ENCODE measurements at places on chromosomes 3 and 15.

DNA sequence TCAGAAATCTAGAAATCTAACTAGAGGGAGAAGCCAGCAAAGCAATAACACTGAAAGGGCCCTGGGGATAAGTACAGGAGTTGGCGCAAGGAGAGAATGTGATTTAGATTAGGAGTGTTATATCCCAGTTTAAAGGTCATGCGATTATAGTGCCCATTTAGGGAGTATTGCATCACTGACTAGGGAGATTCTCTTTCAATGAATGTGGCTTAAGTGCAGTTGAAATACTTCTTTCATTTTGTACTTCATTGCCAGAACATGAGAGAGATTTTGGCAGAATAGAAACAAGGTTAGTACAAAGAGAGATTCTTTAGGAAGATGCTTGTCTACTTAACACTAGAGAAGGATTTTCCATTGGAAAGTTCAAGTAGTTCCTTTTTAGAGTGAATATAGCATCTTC, 13.9 kb downstream of the ROBO2 start:
- DNase-seq: no peak

- DNase-seq: no peak
These were observed 296.1 kb downstream of the RPLP1 start for GRCh38 chr15:69748576-69749185.

GRCh38 chr3:161212906-161213305, 8.2 kb upstream of the NMD3 start:
- no peak for DNase-seq

GRCh38 chr3:193301433-193301832, 60.4 kb downstream of the PLAAT1 start:
- DNase-seq: no peak

DNA sequence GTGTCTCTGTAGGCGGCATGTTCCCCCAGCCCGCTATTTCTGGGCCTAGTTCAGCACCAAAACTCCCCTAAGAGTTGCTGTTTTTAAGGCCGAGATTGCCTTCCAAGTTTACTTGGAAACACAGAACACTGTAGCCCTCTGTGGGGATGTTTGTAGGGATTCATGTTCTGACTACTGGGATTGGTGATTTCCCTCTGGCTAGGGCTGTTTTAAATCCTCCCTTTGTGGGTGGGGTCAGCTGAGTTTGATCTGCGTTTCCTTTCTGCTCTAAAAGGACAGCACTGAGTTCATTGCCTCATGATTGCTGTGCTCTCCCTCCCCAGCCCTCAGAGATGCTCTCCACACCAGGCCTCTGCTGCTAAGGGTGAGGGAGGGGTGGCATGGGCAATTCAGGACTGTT, 640.6 kb upstream of the DPPA4 start:
- DNase-seq: no peak

GRCh38 chr3:45817831-45818522, 21.6 kb upstream of the SLC6A20 start:
- DNase-seq: no peak

GRCh38 chr15:44426975-44427755, at the start of gene CTDSPL2:
Gene CTDSPL2 (plus strand): TSS chr15:44427629. CDS start chr15:44459015, 31,386 bp downstream.
- peak; percentile 82 for DNase-seq

DNA sequence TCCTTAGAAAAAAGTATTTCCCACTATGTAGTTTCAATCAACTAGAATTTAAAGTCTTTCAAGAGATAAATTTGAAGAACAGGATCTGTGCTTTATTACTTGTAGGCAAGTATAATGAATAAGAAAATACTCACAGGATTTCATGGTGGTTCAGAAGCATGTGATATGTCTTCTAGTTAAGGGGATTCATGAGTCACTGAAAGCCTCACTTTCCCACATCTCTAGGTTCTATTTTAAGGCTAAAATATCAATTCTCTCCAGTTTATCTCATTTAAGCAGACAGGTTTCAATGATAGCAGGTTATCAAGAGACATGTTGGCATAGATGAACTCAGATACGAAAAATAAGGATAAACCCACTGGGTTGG, 437.8 kb upstream of the BCHE start:
- no peak for DNase-seq

DNA sequence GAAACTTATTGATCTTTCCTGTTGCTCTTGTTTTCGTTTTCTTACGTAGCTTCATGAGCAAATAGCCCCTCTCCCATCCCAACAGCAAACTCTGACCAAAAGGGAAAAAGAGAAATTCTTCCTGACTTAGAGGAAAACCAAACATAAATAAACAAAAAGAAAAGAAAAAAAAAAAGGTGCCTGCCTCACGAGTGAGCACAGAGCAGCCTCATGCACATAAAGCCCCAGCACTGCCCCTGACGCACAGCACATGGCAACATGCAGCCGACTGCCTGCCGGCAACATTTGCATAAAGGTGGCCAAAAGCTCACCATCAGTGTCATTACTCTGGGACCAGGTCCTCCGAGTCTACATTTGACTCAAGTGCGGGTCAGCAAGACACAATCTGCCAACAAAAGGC, 6.4 kb downstream of the POC1A start:
- DNase-seq: no peak

DNA sequence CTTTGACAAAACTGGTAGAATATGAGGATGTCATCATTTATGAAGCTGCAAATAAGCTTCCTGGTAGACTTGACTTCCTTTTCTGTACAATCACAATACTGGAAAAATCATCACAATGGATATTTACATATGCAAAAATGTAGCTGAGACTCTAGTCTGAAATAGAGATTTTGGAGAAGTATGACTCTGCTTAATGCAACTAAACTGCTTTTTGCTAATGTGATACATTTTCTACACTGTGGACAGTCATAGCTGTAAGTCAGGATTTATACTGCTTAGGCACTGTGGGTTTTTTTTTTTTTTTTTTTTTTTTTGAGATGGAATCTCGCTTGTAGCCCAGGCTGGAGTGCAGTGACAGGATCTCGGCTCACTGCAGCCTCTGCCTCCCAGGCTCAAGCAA, 34.5 kb upstream of the ST3GAL6 start:
- DNase-seq: no peak

- peak; percentile 47 for DNase-seq
These were observed at the start of gene CMTM8 for GRCh38 chr3:32238453-32239306. Gene CMTM8 (plus strand): TSS chr3:32238680. CDS start chr3:32238973, 293 bp downstream.

GRCh38 chr15:67979281-67979680, 74.8 kb upstream of the PIAS1 start:
- no peak for DNase-seq

DNA sequence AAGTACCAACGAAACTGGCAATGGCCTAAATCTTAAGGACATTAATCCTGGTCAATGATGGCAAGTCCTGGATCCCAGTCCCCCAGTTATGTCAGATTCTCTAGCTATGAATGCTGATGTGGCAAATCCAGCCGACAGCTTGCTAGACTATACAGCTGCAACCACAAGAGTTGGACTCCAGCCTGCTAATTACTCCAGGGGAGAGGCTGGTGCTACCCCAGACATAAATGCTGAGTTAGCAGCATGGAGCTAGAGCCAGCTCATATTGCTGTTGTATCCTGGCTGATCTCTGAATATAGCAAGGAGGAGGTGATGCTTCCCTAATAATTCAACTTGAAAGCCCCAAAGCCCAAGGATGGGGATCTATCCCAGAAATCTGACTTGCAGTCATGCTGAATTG, 207.1 kb downstream of the LRRN1 start:
- DNase-seq: no peak

DNA sequence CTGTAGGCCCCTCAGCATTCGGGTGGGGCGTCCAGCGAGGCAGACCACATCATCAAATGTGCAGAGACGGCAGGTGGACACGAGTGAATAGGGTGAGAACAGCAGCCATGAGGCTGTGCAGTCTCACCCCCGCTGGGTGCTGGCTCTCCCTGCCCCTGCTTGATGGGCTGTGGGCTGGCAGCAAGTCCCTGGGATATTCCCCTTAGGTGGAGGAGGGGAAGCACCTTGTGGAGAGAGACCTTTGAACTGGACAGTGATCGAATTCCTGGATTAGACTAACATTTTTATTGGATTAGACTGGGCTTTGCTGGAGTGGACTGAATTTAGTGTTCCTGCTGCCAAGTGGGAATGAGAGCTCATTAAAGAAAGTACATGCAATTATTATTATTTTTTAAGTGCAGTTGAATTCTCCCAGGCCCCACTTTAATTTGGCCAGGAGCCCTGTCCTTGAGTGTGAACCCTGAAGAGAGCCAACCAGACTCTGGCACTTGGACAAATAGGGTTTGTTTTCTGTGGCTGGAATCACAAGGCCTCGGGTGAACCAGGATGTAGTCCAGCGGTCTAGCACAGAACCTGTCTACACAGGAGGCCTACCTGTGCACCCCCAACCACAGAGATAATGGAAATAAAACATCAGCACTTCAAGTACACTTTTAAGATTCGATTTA, 193.1 kb downstream of the ABHD5 start:
- no peak for DNase-seq

DNA sequence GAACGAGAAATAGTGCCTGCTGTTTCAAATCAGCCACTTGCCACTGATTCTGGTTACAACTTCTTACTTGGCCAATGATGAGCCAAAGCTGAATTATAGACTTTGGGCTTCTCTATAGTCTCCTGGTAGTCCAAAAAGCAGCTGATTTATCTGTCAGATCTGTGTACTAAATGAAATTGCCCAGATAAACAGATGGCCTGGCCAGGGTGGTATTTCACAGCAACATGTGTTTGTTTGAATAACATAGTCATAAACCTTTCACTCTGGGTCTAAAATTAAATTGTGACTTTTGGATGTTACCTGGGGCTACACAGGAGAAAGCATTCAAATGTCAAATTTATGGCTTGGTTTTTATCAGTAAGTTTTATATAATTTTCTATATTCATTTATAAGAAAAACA, 147.0 kb downstream of the NECTIN3 start:
- DNase-seq: no peak

DNA sequence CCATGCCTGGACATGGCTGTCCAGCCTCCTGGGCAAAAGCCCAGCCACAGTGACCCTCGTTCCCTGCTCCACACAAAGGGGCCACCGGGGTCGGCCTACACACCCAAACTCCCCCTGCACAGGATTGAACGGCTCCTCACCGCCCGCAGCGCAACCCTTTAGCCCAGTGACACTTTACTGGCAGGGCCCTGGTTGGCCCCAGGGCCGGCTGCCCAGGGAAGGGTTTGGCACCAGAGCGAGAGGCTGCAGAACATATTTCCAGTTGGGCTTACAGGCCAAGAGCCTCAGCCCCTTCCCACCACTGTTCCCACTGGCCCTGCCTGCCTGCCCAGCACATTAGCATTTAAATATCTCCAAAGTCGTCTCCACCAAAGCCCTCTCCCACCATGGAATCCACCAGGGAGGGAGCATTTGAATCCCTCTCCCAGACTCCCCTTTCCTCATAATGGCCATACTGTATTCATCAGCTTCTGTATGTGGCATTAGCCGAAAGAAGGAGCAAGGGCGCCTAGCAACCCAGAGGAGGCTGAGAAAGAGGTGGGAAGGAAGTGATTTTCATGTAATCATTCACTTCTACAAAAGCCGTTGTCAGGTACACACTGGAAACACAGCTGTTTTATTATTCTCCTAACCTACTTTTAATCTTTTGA, 85.4 kb downstream of the SLC6A11 start:
- no peak for DNase-seq

DNA sequence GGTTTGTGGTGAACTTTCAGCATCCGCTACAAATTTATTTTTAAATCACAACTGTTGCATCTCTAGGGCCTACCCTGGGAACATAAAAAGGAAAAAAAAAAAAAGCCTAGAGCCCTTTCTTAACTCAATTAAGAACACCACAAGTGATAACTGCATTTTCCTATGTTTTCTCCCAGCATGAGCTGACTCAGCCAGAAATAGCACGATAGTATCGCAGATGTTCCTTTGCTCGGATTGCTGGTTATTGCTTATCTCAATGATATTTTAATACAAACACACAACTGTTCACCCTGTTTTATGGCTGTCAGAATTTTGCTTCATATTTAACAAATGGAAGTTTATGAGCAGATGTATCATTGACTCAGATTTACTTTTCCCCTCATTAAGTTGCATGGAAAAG, 251.8 kb upstream of the SUCLG2 start:
- DNase-seq: no peak

GRCh38 chr3:1318296-1319005, 225.6 kb downstream of the CNTN6 start:
- DNase-seq: no peak

DNA sequence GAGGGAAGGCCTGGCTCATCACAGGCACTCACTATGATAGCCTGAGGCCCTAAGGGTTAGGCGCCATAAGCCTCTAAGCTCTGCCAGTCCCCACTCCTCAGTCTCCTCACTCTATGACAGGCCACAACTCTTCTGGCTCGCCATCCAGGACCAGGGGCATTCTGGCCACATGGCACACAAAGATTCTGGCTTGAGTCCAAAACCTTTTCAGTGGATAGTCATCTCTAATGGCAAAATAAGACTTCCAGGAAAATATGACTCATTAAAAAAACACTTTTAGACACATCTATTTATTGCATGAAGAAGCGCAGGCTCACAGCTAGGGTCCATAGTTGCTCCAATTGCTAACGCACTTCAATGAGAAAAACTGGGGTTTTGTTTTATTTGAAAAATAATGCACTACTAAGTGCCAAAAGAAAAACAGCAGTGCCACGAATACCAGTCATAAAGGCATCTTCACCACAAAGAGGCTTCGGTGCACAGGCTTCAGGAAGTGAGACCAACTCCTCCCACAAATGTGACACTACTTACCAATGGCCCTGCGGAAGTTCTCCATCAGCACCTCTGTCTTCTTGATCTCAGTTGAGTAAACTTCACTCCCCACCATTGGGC, 11.1 kb downstream of the RUVBL1 start:
- no peak for DNase-seq

- no peak for DNase-seq
These were observed 668 bp downstream of the MRAS start for GRCh38 chr3:138348754-138349739.

GRCh38 chr3:184320104-184320445, 5.7 kb downstream of the EIF4G1 start:
- DNase-seq: no peak

DNA sequence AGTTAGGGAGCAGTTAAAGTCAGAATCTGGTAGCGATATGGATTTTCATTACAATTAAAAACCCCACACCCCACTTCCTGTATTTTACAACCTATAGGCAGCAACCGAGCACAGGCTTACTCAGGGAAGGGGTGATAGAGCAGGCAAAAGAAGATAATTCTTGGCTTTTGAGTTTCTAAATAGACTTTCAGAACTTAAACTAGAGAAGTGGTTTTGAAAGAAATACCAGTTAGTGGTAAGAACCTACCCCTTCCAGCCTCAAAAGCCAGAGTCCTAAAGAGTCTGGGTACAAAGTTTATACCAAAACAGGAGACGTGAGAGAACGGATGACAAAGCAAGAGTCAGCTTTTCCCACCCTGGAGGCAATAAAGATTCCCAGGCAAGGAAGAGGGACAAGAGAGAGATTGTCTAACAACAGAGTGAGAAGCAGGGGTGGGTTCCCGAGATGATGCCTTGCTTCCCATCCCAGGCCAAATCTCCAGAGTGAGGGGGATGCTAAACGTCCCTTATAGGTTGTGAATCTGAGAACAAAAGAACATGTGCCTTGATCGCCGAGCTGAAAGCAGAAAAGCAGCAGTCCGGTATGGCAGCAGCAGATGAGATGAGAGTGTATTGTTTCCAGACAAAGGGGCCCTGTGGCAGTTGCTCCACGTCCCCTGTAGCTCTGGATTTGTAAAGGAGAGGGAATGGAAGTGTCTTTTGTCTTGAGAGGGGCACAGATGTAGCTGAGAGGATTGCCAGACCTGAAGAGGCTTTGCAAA, 36.8 kb downstream of the KLHL6 start:
- no peak for DNase-seq

Data from stimulated activated CD4-positive, alpha-beta T cell treated with anti-CD3 and anti-CD28 coated beads, TNF-alpha, amount 100 ng/mL, for 1 hour (primary cell).